ENCODE measurements at places on chromosomes 6 and 20. TPM values are rescaled to one million over a fixed set of nuclear protein-coding genes. Genes with fewer than 3 reads are reported as not detected.
A peak's percentile ranks its signal among the peaks of the same experiment; 100 is the strongest.

GRCh38 chr6:155418017-155418761 is 37.5 kb downstream of the NOX3 start:
- no peaks in the 10 kb centered on the region for H3K36me3 ChIP-seq
- 0 out of 2 replicates have a peak overlapping the region, but pooled peaks have one; percentile 6 for H3K4me3 ChIP-seq
- peak; percentile 60 for DNase-seq
- peak overlapping the region; percentile 73 for H3K27ac ChIP-seq
- H3K27me3 ChIP-seq, result no peaks in the 10 kb centered on the region

- no peak overlapping the region for H3K27ac ChIP-seq
- no peaks in the 10 kb centered on the region for H3K36me3 ChIP-seq
- no peaks in the 10 kb centered on the region for H3K4me1 ChIP-seq
- no peak overlapping the region for H3K4me3 ChIP-seq
- DNase-seq, result no peak
These were observed 23.6 kb downstream of the NTSR1 start for GRCh38 chr20:62732031-62732760.

Gene TMEM30A
- total RNA-seq, result 253 TPM

DNA sequence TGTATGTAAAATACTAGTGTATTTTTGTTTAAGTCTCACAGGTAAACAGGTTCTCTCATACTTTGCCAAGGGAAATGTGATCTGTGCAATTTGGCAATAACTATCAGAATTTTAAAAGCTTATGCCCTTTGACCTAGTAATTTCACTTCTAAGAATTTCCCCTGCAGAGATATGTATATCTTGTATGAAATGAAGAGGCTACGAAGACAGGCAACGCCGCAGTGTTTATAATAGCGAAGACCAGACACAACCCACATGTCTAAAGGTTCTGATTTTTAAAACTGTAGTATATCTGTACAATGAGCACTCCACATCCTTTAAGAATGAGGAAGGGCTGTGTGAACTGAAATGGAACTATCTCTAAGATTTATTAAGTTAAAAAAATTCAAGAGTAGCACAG is 7.5 kb downstream of the TRAF3IP2 start:
- DNase-seq, result no peak
- no peaks in the 10 kb centered on the region for H3K27me3 ChIP-seq
- H3K36me3 ChIP-seq, result peaks cover 55% of the 10 kb centered on the region
- peaks cover 43% of the 10 kb centered on the region for H3K4me1 ChIP-seq
- H3K4me3 ChIP-seq, result no peak overlapping the region

Gene MDFI
- total RNA-seq, result not detected

GRCh38 chr6:139494376-139494990 is 120.0 kb upstream of the CITED2 start:
- no peaks in the 10 kb centered on the region for H3K36me3 ChIP-seq
- H3K27ac ChIP-seq, result no peak overlapping the region
- DNase-seq, result no peak
- H3K4me3 ChIP-seq, result no peak overlapping the region

GRCh38 chr20:30484009-30484748 is 773.3 kb upstream of the DEFB115 start:
- no peaks in the 10 kb centered on the region for H3K27me3 ChIP-seq
- H3K27ac ChIP-seq, result no peak overlapping the region
- H3K4me3 ChIP-seq, result no peak overlapping the region
- no peak for DNase-seq

GRCh38 chr6:89487864-89488263 is 54.9 kb downstream of the ANKRD6 start:
- H3K27ac ChIP-seq, result no peak overlapping the region
- no peak for DNase-seq
- H3K4me1 ChIP-seq, result no peaks in the 10 kb centered on the region
- H3K36me3 ChIP-seq, result no peaks in the 10 kb centered on the region
- H3K4me3 ChIP-seq, result no peak overlapping the region

Gene NHLRC1
- 1.3 TPM for total RNA-seq

DNA sequence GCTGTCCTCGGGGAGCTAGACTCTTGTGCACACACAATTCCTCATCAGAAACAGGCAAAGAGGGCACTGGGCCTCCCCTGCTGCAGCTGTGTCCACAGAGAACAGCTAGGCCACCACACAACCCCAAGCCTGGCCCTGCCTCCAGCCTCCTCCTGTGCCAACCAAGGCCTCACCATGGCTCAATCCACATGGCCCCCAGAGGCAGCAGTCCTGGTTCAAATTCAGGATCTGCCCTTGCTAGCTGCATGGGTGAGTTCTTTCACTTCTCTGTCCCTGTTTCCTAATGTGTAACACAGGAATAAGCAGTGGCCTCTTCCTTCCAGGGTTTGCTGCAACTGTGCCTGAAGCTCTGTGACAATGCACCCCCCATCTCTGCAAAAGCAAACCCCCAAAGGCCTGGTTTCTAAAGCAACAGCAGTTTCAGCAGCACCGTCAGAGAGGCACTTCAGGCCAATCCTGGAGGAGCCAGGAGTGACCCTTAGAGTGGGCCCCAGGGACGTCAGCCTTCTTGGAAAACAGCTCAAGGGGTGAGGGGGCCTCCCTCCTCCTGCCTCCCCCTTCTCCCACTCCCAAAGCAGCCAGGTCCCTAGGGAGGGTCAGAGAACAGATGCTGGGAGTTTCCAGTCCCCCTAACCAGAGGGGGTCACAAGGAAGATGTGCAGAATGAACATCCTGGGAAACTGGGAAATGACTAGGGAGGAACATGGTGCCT is 2.2 kb downstream of the ADISSP start:
- no peak overlapping the region for H3K27ac ChIP-seq
- no peaks in the 10 kb centered on the region for H3K36me3 ChIP-seq
- peaks cover 31% of the 10 kb centered on the region for H3K4me1 ChIP-seq
- no peak overlapping the region for H3K4me3 ChIP-seq
- H3K27me3 ChIP-seq, result no peaks in the 10 kb centered on the region

- no peaks in the 10 kb centered on the region for H3K27me3 ChIP-seq
- H3K4me1 ChIP-seq, result no peaks in the 10 kb centered on the region
- DNase-seq, result no peak
- H3K4me3 ChIP-seq, result no peak overlapping the region
- no peaks in the 10 kb centered on the region for H3K36me3 ChIP-seq
These were observed 62.6 kb downstream of the DLL1 start for GRCh38 chr6:170227996-170228945.

GRCh38 chr6:137309078-137309762 is 90.0 kb upstream of the IFNGR1 start:
- no peaks in the 10 kb centered on the region for H3K36me3 ChIP-seq
- H3K4me1 ChIP-seq, result peaks cover 13% of the 10 kb centered on the region
- DNase-seq, result peak; percentile 68
- H3K27ac ChIP-seq, result no peak overlapping the region
- no peak overlapping the region for H3K4me3 ChIP-seq

Gene LST1
- total RNA-seq, result not detected

Gene TPBG
- 37.7 TPM for total RNA-seq

DNA sequence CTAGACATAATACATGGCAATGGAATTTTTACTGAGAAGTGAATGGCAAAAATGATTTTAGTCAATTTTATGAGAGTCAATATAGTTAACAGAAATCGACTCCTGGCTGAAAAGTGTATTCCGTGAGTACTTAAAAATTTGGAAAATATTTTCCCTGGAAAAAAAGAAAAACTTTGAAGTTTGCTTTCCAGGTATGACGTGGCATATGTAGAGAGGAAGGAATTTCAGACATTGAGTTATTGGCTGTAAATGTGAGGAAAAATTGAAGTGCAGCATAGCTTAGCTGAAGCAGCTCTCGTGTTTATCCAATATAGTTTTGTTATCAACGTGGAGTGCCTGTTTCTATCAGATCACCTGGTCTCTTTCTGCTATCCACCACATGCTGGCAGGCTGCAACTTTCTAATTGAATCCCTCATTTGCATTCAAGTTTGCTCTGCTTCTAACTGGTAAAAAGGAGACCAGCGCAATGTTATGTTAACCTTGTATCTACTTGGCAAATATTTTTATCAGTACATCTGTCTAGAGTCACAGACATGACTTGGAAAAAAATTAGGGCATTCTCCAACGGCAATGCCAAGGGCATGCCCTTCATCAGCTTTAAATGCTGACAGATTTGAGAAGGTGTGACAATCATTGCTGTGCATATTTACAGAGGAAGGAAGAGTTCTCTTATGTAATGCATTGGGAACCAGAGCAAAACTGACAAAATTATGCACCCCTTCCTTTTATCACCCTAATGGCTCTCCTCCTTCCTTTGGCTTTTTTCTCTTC is 1102.8 kb upstream of the FLRT3 start:
- H3K36me3 ChIP-seq, result no peaks in the 10 kb centered on the region
- H3K27ac ChIP-seq, result no peak overlapping the region
- no peaks in the 10 kb centered on the region for H3K4me1 ChIP-seq
- H3K27me3 ChIP-seq, result no peaks in the 10 kb centered on the region
- DNase-seq, result no peak
- no peak overlapping the region for H3K4me3 ChIP-seq
